CD4-positive, alpha-beta memory T cell (primary cell): ENCODE measurements at places on chromosomes 5 and 9.

DNA sequence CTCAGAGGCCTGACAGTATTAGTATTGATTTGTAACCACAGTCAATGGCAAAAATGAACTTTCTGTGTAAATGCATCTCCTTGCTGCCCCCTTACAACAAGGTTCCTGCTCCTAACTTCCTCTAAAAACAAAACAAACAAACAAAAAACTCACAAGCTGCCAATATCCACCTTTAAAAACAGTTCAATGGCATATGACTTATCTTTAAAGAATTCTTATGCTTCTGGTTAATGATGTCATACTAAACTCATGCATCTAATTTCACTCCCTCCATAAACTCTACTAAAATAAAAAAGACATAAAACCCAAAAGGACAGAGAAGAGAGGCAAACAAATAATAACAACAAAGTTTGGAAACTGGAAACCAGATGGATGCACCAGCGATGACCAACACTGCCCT, 9.0 kb upstream of the OR1N1 start:
- no peak for DNase-seq

DNA sequence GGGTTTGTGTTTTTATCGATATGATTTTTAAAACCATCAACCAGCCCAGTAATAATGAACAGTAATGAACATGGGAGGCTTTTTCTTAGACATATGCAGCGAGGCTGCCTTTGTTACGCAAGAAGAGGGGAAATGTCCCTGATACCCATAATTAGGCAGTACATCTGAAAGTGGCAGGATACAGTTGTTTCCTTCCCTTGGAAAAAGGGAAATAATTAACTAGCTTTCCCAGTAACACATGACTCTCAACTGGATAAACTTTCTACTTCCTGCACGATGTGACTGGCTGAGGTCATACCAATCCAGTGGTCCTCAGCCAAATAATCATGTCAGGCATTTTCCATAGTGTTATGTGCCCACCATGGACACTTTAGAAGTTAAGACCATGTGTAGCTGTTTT, 431.6 kb upstream of the C9orf72 start:
- no peak for DNase-seq

DNA sequence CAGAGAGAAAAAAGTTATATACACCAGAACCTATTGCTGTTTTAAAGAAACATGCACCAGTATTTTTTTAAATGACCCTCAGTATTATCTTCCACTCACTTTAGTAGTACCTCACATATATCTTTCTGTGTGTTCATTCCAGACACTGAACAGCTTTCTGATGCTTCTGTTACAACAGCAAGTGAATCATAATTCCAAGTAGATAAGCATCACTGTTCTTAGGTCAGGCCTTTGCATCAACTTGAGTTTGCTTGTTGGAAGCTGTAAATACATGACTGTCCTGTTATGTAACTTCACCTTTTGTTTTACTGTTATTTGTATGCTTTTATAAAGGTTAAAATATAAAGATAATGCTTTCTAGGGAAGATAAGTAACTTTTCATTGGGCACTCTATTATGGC, 184.4 kb downstream of the ISL1 start:
- no peak for DNase-seq

DNA sequence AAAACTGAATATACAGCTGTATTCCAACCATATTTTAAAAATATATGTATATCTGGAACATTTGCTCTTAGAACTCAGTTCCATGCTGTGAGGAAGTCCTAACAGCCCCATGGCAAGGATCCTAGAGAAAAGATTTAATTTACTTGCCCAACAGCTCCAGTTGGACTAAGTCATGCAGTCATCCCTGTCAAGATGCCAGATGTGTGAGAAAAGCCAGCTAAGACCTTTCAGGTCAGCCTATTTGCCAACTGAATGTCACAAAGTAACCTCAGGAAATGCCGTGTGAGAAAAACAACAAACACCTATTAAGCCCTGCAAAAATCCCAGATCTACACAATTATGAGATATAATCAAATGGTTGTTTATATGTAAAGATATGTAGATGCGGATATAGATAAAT, 416.3 kb downstream of the NR2F1-AS1 start:
- DNase-seq = no peak

GRCh38 chr5:143491646-143492045, 88.2 kb upstream of the NR3C1 start:
- no peak for DNase-seq

DNA sequence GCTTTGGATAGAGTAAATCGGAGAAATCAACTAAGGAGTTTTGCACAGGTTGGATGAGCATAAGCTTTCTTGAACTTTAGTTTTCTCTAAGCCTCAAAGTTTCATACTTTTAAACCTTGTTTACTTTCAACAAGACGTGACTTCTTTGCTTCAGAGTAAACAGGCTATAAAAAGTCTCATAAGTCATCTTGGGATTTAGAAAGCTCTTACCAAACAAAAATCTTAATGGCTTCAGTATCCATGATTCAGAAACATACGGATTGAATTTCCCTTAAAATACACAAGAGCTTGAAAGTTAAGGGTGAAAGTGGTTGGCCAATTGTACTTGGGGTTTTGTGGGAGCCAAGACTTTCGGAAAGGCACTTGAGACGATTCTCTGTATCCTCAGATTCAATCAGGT, 270.9 kb upstream of the ANKH start:
- no peak for DNase-seq

- DNase-seq = no peak
These were observed 137.6 kb downstream of the CCDC192 start for GRCh38 chr5:127840809-127841208.

GRCh38 chr5:76701298-76701697, 14.6 kb upstream of the F2R start:
- DNase-seq = no peak

DNA sequence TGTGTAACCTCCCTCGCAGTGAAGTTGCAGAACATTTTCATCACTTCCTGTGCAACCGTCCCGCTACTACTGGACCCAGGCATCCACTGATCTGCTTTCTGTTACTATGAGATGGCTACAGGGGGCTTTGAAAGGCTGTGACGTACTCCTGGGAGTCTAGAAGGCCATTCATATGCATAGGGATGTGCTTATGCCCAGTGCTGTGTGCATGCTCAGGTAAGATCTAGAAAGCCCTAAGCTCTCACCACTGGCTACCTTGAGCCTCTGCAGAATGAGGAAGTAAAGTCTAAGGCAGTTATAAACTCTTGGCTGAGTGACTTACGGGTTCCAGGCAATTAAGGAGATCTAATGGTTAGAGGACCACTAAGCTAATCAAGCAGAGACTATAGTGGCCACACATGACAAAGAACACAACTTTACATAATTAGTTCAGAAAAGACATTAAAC, 11.8 kb downstream of the HNRNPAB start:
- DNase-seq = no peak
